ENCODE measurements at places on chromosomes 3 and 15. TPM values are rescaled to one million over a fixed set of nuclear protein-coding genes. Genes with fewer than 3 reads are reported as not detected.
A peak's percentile ranks its signal among the peaks of the same experiment; 100 is the strongest.

The FETUB gene
- not detected for total RNA-seq

The AGBL1 gene
- total RNA-seq = 0.04 TPM

The RMDN3 gene
- total RNA-seq = 12.3 TPM

The CRYBG3 gene
- total RNA-seq = 4.2 TPM

The GHSR gene
- total RNA-seq = not detected

DNA sequence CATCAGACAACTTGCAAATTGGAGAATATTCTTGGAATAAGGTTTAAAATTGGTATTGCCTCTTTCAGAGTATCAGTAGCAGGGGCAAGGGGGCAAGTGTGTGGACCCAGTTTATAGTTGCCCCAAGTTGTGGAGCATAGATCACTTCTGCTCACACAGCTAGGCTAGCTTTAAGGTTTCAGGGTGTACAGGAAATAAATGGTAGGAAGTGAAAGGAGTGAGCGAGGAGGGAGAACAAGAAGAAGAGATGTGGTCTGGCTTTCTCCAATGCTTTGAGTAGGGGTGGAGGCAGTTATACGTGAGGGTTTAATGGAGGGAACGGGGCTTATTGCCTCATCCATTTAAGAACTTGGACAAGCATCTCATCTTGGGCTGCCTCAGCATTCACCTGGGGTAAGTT, 290.0 kb upstream of the CFAP20DC start:
- H3K4me3 ChIP-seq = no peak overlapping the region
- no peak overlapping the region for H3K27ac ChIP-seq
- no peaks in the 10 kb centered on the region for H3K36me3 ChIP-seq
- no peaks in the 10 kb centered on the region for H3K27me3 ChIP-seq
- H3K4me1 ChIP-seq = no peaks in the 10 kb centered on the region
- DNase-seq = no peak

- H3K27ac ChIP-seq = no peak overlapping the region
- H3K27me3 ChIP-seq = no peaks in the 10 kb centered on the region
- H3K4me1 ChIP-seq = no peaks in the 10 kb centered on the region
- H3K36me3 ChIP-seq = peaks cover 2% of the 10 kb centered on the region
- no peak overlapping the region for H3K4me3 ChIP-seq
These were observed 18.4 kb downstream of the ZDHHC23 start for GRCh38 chr3:113966172-113966571.

GRCh38 chr15:61195116-61196002, 33.7 kb downstream of the RORA start:
- H3K4me1 ChIP-seq = no peaks in the 10 kb centered on the region
- no peak overlapping the region for H3K27ac ChIP-seq
- no peaks in the 10 kb centered on the region for H3K36me3 ChIP-seq
- H3K4me3 ChIP-seq = no peak overlapping the region

DNA sequence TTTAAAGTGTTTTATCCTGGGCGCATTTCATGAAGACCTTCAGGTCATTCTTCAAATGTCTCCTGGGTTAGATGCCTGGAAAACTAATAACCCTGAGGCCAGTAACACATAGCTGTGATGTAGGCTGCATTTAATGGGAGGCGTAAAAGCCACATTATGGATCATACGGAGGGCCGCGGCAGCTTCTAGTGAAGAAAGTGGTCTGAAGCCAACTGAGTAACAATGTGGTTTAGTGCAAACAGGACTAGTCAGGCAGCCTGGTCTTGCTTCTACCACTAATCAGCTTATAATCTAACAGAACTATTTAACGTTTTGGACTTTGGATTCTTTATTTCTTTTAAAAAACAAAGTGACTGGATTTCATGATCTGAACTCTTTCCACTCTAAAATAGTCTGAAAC, 54.4 kb downstream of the ADAMTSL3 start:
- H3K4me3 ChIP-seq = no peak overlapping the region
- H3K27ac ChIP-seq = no peak overlapping the region
- no peaks in the 10 kb centered on the region for H3K36me3 ChIP-seq
- no peaks in the 10 kb centered on the region for H3K4me1 ChIP-seq
- peaks cover 3% of the 10 kb centered on the region for H3K27me3 ChIP-seq

DNA sequence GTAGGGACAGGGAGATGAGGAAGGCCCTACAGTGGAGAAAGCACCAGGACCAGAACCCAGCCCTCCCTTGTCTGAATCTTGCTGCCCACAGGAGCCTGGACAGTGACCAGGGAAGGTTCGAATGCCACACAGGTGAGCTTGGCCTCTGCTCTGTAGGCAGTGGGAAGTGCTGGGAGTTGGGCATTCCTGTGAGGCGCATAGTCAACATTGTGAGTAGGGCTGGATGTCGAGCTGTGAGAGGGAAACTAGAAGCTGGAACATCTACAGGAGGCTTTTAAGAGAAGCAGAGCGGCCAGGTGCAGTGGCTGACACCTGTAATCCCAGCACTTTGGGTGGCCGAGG, 20.3 kb upstream of the ALAS1 start:
- H3K4me3 ChIP-seq = no peak overlapping the region
- no peaks in the 10 kb centered on the region for H3K27me3 ChIP-seq
- no peaks in the 10 kb centered on the region for H3K4me1 ChIP-seq
- H3K36me3 ChIP-seq = no peaks in the 10 kb centered on the region

DNA sequence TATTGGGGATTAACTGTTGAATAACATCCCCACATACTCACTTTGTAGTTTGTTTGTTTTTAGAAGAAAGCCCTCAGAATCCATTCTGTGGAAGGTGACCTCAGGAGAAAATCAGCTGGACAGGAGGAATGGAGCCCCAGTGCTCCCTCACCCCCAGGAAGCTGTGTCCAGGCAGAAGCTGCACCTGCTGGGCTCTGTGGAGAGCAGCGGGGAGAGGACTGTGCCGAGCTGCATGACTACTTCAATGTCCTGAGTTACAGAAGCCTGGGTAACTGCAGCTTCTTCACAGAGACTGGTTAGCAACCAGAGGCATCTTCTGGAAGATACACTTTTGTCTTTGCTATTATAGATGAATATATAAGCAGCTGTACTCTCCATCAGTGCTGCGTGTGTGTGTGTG, 14.0 kb downstream of the TIGIT start:
- no peak for DNase-seq
- peaks cover 22% of the 10 kb centered on the region for H3K36me3 ChIP-seq
- H3K4me1 ChIP-seq = peaks cover 46% of the 10 kb centered on the region
- peak overlapping the region; percentile 40 for H3K4me3 ChIP-seq
